NCI-H1105 (cell line): ENCODE measurements at places on chromosomes 4 and X.

- no peak for DNase-seq
Measured at GRCh38 chr4:103021120-103021519, 1.6 kb upstream of the SLC9B1 start.

GRCh38 chr4:40143926-40144508, 52.8 kb upstream of the RHOH start:
- DNase-seq = no peak

DNA sequence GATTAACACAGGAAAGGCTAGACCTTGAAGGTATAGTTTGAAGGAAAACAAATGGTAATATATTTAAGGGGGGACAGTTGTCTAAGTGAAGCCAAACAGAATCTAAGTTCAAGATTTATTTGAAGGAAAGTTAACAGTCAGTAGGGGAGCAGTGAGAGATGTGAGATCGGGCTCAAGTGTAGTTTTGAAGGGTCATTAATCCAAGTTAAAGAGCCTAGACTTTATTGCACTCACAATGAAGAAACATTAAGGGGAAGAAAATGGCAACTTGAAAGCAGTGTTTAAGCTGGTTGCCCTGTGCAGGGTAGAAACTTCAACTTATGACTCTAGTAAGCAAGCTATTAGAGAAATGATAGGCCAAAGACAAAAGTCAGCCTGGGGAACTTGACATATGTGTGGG, 1952.2 kb downstream of the PCDH7 start:
- no peak for DNase-seq

DNA sequence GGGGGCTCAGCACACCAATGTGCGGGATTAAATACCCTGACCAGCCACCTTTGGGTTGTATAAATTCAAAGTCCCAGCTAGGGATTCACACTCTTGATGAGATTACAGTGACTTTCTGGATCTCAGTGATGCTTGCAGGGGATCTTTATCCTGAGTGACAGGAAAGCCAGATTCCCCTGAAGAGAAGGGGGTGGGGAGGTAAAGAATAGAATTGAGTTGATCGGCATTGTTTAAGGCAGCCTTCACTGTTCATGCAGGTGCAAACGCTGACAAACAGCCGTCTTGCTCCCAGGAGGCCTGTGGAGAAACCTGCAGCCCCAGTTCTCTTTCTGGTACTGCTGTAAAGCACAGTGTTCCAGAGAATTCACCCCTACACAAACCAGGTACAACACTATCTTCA, 19.0 kb downstream of the CXXC4 start:
- DNase-seq = no peak

DNA sequence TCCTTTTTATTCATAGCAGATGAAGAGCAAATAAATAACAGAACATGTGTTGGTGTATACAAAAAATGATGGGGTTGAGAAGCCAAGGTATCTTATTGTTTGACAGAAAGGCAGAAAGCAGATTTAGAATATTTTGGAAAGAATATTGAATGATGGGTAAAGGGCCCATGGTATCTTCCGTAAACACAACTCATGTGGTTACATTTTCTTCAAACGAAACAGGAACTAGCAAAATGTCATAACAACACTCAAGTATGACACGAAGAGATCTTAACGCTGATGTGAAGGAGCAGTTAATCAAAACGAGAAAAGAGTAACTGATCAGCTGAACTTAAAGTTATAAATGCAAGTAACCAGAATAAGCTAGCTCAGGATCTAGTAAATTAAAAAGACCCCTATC, 195.7 kb upstream of the GK2 start:
- DNase-seq = no peak

- DNase-seq = no peak
Measured at GRCh38 chr4:183195534-183195933, 96.5 kb downstream of the WWC2 start.

- no peak for DNase-seq
Measured at GRCh38 chr4:87235020-87235671, 14.7 kb upstream of the KLHL8 start.

- DNase-seq = no peak
Measured at GRCh38 chr4:87717276-87718031, 67.4 kb downstream of the DMP1 start.

GRCh38 chr4:13694256-13694655, 66.7 kb upstream of the BOD1L1 start:
- no peak for DNase-seq

DNA sequence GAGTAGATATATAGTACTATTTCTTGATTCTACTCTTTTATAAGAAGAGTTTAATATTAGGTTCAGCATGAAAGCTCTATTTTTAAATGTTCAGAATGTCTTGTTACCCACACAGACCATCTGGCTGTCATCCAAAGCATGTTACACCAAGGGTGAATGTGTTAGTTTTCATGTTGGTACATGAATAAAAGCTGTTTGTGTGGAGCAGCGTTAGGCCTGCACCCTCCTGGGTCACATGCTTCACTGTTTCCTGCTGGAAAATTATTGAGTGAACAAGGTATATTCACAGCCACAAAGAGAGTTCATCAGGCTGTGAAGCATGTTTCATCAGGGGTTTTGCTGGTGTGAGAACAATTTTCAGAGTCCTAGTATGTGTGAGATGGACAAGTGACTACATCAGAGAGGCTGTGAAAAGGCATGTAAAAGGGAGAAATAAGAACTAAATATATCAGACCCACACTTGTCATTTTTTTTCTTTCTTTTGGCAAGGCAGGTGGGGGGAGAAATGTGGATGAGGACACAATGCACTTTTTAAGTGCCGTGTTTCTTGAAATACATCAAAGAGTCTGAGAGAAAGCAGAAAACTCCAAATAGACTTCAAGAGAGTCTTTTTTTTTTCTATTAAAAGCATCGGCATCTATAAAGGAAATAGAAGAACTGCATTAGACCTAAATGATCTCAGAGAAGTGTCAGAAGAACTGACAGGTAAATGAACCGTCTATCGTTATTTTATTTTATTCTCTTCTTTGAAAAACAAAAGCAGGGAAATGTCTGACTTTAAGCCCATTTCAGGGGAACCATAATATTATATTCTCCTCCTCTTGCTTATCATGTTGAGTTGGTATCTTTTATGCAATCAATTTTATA, 2429.7 kb downstream of the PCDH7 start:
- no peak for DNase-seq

- no peak for DNase-seq
Measured at GRCh38 chrX:9905721-9906120, 61.4 kb upstream of the CLDN34 start.

GRCh38 chr4:86831262-86832130, 17.7 kb downstream of the SLC10A6 start:
- DNase-seq = no peak

- DNase-seq = no peak
Measured at GRCh38 chrX:77935886-77936285, 25.4 kb downstream of the ATP7A start.

DNA sequence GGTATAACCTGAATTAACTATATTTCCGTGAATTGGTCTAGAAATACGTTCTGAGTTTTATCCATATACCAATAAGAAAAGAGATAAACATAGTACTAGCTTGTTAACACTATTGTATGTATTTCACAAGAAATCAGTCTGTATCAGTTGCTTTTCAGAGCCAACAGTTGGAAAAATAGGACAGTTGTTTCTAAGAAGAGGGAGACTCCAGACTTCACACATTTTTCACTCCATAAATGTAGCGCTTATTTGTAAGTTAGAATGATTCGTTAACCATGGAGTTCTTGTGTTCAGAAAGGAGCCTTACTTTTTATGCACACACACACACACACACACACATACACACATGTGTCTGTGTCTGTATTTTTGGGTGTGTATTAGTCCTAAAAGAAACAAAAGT, 376.7 kb upstream of the SMIM31 start:
- no peak for DNase-seq

GRCh38 chr4:11732155-11732554, 303.5 kb upstream of the HS3ST1 start:
- no peak for DNase-seq

DNA sequence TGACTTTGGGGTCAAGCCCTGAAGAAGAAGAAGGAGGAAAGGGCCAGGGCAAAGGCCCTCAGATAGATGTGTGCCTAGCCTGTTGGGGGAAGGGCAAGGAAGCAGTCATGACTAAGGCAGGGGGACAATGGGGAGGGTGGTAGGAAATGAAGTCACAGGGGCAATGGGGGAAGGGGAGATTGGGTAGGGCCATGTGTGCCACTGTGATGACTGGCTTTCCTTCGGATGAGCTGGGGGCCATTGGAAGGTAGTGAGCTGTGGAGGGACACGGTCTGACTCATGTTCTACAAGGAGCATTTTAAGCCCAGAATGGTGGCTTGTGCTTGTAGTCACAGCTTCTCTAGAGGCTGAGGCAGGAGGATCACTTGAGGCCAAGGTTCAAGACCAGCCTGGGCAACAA, 642.0 kb downstream of the MID1IP1 start:
- DNase-seq = no peak

DNA sequence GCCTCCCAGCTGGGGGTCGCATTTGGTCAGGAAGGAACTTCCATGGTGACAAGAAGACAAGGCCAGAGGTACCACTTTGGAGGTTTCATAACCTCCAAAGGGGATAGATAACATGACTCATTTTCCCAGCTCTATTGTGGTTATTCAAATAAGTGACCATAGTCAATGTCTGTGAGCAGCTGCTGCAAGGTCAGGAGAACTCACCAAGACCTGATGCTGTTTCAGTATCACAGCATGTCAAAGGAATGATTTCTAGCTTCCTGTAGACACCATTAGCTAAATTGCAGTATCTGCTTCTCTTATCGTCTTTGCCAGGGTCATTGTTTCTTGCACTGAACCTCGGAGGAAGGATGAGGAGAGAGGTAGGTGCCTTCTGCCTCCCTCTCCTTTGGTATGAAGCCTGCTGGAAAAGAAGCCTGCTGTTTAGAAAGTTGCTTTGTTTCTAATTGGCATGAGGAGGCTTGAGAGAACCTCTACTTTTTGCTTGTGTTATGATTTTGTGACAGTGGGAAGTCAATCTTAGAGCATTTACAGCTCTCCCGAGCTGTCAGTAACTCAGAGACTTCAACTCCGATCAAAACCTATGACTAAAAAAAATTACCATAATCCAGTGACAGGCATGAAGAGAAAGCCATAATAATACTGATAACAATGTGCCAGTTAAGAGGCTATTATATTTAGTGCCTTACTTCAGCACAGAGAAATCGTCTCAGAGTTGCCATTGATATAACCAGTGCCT, 38.0 kb upstream of the GATB start:
- no peak for DNase-seq

DNA sequence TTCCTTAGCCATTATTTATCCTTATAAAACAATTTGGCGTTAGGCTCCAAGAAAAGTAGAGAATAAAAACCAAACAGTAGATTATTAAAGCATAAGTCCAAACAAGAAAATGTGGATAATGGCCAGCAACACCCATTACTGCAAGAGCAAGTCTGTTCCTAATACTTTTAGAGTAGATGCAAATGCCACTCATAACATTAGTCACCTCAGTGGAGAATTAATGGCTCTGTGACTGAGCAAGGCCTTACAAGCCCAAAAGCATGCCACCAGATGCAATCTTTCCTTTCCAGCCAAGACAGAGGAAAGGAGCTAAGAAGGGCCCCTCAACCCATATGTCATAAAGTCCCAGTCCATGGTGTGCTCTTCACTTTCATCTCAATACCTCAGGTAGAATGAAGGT, 373.8 kb downstream of the OPHN1 start:
- DNase-seq = no peak

GRCh38 chrX:132748909-132749308, 209.5 kb downstream of the HS6ST2 start:
- no peak for DNase-seq

GRCh38 chr4:14583331-14583730, 418.9 kb upstream of the CPEB2 start:
- no peak for DNase-seq

GRCh38 chr4:67714248-67714583, 13.3 kb upstream of the UBA6 start:
- no peak for DNase-seq

GRCh38 chrX:49059681-49060085, 884 bp downstream of the CCDC120 start:
- DNase-seq = no peak

- no peak for DNase-seq
Measured at GRCh38 chrX:20320461-20321159, 53.9 kb upstream of the RPS6KA3 start.

DNA sequence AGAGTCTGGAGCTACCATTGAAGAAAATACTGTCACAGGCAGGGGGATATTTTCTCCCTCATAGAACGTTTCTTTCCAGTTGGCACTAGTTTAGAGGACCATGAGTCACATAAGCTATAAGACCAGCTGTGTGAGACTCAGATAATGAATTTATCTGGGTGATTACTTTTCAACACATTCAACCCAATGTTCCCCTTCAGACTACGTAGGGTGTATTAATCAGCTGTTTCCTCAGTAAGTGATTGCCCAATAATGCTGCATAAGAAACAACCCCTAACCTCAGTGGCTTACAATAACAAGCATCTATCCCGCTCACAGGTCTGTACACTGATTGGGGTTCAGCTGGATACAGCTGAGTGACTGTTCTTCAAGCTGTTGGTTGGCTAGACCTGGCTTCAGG, 38.1 kb downstream of the CBLL2 start:
- no peak for DNase-seq

DNA sequence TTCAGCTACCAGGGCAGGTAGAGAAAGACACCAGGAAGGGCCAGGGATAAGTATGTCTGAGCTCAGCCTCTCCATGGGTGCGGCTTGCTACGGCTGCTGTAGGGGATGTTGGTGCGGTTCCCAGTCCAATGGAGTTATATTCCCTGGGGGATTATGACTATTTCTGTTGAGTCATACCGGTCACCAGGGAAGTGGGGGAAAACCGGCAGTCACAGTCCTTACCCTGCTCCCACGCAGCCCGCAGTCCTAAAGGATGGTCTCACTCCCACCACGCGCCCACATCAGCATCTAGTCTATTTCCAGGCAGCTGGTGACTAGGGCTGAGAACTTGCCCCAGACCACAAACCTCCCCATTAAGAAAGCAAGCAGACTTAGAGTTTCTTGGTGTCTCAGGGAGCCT, 191.6 kb downstream of the VEGFC start:
- no peak for DNase-seq

- DNase-seq = no peak
Measured at GRCh38 chr4:170374770-170375169, 285.0 kb upstream of the AADAT start.

DNA sequence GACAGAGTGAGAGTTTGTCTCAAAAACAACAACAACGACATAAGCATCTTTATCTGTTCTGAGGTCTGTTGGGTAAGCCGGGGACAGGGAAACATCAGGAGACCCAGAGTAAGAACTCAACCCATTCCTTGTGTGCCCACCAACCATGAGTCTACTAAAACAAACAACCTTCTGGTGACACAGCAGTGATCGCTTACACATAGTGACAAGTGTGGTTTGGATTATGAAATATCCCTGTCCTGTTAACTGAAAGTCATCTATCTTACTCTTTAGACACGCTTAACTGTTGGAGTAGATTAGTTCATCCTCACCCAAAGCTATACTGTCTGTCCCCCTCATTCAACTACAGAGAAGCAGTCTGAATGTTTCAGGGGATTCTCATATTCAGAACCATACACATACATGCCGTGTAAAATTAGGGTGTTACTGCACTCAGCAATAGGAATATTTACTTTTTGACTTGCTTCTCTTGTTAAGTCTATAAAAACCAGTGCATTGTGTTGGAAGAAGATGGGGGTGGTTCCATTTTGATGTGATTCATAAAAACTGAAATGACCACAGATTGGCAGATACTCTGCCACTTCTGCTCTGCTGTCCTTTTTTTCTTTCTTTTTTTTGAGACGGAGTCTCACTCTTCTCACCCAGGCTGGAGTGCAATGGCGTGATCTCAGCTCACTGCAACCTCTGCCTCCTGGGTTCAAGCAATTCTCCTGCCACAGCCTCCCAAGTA, 27.4 kb downstream of the PHKA2 start:
- no peak for DNase-seq
